ENCODE measurements at places on chromosomes 4 and X. TPM values are rescaled to one million over a fixed set of nuclear protein-coding genes. Genes with fewer than 3 reads are reported as not detected.

DNA sequence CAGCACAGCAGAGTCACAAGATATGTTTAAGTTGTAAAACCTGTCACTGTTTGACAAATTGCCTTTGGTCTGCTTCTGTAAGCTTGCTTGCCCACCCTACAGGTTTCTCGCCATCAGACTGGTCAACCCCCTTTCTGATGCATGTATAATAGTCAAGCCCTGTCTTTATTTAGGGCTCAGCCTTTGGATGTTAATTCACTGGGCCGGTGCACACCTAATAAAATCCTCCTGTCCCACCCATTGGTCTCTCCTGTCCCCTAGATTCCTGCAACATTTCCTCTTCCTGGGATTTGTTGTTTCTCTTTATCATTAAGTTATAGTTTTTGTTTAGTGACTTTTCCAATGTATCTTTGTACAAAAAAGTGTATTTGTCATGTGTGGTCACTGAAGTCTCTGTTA lies 38.2 kb downstream of the GLUD2 start:
- DNase-seq, result no peak

GRCh38 chr4:113874480-113874879 lies 105.0 kb downstream of the ARSJ start:
- DNase-seq, result no peak

DNA sequence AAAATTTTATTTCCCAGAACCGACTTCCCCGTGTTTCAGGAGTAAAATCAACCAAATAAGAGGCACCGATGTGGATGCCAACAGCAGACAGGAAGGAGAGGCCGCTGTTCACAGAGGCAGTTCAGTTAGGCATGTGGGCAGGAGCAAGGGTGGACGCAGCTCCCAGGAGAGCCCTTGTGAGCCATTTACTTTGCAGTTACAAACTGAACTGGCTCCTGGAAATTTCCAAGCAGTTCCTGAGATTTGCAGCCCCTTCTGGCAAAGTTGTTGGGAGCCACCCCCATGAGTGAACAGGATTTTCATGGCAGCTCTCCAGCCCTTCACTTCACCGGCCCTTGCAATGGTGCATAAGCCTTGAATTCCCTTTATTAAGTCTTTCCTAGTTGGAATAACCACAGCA lies 189.1 kb downstream of the AFAP1 start:
- no peak for DNase-seq

DNA sequence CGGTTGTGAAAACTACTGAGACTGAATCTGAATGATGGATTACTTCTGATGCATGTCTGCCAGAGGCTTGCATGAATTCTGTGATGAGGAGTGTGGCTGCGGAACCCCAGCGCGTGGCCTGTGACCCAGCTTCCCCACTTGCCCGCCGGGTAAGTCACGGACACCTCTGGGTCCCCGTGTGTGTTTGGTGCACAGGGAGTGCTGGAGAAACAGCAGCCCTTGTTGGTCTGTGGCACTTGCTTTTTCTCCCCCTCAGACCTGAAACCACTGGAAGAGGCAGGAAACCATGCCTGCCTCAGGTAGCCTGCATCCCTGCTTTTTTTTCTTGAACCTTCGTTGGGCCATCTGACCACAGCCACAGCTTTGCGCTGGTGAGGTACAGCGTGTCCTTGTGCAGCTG lies 51.9 kb upstream of the TADA2B start:
- no peak for DNase-seq

DNA sequence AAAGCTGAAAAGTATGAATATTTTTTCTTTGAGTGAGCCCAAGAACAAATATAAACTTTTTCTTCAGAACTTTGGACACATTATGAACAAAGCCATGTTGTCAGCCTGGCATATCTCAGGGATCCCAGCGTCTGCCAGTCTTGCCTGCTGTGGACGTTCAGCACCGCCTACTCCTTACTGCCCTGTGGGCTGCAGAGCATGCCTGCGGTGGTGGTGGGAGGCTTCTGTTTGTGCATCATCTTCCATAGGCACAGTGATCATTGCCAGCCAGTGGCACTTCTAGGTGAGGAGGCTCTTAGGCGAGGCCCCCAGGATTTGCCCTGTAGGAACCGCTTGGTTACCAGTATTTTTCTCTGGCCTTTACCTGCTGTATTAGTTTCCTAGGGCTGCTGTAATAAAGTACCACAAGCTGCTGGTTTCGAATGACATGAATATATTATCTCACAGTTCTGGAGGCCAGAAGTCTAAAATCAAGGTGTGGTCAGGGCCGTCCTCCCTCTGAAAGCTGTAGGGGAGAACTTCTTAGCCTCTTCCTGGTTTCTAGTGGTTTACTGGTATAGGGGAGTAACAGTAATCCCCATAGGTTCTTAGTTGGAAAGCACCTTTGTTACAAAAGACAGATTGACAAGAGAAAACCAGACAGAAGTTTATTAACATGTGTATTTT lies 15.4 kb downstream of the ANXA3 start:
- no peak for DNase-seq

- DNase-seq, result no peak
Measured at GRCh38 chr4:78951862-78952472, 12.7 kb upstream of the PAQR3 start.

DNA sequence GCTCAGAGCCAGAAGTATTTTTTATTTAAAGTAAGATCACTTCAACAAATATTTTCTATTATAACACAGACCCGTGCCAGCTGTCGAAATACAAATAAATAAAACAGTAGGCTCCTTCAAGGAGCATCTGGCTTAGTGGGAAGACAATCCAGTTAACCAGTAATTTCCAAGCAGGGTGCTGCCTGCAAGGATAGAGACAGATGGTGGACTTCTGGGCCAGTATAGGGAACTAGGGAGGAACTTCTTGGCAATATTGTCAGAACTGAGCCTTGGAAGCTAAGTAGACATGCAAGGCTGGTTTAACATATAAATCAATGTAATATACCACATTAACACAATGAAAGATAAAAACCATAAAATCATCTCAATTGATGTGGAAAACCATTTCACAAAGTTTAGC lies 17.0 kb upstream of the MTMR1 start:
- DNase-seq, result no peak

GRCh38 chr4:189299706-189300105 lies 641.0 kb upstream of the FRG1 start:
- no peak for DNase-seq

DNA sequence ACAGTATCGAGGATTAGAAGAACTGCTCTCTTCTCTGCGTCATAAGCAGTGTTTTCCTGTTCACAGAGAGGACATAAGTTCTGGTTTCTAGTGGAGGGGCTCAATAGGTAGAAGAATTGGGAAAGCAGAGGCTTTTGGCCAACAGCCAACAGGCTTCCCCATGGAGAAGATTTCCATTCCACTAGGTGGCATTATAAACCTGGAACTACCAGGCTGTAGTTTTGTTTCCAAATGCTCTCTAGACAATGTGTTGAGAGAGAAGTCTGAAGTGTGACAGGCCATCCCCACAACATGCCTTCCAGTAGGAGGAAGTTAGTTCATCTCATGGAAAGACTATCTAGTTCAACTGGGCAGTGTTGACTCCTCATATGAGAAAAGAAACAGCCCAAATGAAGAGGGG lies 63.8 kb upstream of the ANXA10 start:
- DNase-seq, result no peak

DNA sequence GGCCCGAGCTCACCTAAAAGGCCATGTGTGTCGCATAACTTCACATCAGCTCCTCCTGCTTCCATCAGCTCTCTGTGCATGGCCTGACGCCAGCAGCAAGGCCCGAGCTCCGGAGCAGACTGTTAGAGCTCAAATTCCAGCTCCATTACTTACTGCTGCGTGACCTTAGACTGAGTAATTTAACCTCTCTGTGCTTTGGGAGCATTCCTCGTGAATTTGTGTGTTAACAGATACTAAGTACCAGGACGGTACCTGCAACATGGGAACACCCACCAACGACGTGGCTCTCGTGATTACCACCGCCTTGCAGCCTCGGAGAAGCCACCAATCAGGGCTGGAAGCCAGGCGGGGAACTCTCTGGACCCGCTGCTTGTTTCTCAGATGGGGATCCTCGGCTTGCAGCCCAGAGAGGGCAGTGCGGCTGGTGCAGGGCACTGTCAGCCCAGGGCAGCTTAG lies 12.9 kb downstream of the LETM1 start:
- peak; percentile 33 for DNase-seq

The PITX2 gene
- not detected for total RNA-seq

The FGA gene
- total RNA-seq, result not detected

The GRPEL1 gene
- 11.1 TPM for total RNA-seq

The RTL3 gene
- total RNA-seq, result 0.21 TPM

The ADH6 gene
- not detected for total RNA-seq

The EXOC1L gene
- not detected for total RNA-seq
